Left renal cortex interstitium (tissue), 4 donors: ENCODE measurements at places on chromosomes 16 and 17.

- DNase-seq: no peak
These were observed 22.8 kb downstream of the ATP6V0D1 start for GRCh38 chr16:67458121-67458641.

- no peak for DNase-seq
These were observed 439.5 kb downstream of the WWOX start for GRCh38 chr16:78538919-78539318.

- DNase-seq: no peak
These were observed 97.1 kb downstream of the CPPED1 start for GRCh38 chr16:12706628-12707027.

- DNase-seq: no peak
These were observed 527.7 kb upstream of the SOX9 start for GRCh38 chr17:71593078-71593477.

DNA sequence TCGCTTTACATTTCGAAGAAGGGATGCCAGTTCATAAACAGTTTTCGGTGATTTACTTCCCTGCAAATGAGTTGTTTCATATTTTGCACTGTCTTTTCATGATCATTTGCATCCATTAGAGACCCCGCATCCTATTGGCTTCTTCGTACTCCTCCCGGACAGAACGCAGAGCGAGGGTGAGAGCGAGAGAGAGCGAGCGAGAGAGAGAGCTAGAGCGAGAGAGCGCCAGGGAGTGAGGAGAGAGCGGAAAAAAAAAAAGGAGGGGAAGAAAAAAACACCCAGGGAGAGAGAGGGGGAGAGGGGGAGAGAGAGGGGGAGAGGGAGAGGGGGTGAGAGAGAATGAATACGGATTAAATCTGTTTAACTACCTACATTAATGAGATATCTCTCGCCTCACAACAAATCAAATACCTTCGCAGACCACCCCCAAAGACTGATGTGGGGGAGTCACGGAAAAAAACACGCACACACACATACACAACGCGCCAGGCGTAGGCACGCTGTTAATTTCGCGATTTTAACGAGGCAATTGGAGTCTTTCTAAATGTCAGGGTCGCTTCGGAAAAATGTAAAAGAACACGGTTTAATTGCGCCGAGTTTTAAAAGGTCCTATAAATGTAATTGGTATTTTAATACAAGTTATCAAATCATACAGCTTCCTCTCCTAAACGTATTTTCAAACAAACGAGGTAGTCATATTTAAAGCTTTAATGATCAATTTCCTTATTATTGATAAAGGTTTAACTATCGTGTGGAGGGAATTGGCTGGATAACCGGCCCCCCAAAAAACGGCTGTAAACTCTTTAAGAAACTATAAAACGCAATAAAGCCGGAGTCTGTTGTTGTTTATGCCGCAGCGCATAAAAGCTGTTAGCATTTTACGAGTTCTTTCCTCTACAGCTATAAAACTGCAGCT lies at the start of gene HOXB8:
HOXB8 (minus strand) TSS at position 246 of the 916 bp plus-strand sequence. CDS start 588 bp downstream, outside the sequence.
- peak; percentile 75 for DNase-seq

- DNase-seq: peak; percentile 0
These were observed 514 bp downstream of the UBFD1 start for GRCh38 chr16:23557779-23558702.

GRCh38 chr16:4706871-4707270 lies 13.5 kb downstream of the NUDT16L1 start:
- DNase-seq: no peak

GRCh38 chr17:45792995-45793755 lies 9.1 kb downstream of the CRHR1 start:
- no peak for DNase-seq

DNA sequence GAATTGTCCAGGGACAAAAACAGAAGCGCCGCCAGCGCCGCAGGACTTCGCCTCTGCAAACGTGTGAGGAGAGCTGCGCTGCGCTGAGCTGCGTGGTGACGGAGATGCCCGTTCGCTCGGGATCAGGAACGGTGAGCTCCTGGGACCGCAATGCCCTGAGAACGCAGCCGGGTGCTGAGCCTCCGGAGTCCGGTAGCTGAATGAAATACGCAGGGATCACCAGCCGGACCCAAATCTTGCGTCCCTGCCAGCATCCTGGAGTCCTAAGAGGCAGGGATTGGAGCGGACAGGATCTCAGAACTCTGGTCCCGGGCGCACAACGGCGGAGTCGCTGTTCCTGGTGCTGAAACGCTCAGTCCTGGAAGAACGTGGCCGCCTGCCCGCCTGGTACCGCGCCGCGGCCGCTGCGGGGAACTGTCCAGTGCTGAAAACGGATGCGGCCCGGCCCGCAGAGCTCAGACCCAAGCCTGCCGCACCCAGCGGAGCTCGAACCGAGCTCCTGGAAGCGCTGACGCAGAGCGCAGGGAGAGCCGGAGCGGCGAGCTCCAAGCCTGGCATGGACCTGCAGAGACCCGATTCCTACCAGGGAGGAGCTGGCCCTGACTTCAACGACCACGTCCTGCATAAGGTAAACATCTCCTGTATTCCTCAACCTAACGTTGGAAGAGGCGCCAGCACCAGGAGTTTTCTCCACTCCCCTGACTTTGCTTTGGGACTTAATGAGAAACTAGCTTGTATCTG lies 41.5 kb downstream of the CD300LF start:
- DNase-seq: peak; percentile 89

GRCh38 chr17:57439651-57440050 lies 183.3 kb downstream of the MSI2 start:
- DNase-seq: no peak

DNA sequence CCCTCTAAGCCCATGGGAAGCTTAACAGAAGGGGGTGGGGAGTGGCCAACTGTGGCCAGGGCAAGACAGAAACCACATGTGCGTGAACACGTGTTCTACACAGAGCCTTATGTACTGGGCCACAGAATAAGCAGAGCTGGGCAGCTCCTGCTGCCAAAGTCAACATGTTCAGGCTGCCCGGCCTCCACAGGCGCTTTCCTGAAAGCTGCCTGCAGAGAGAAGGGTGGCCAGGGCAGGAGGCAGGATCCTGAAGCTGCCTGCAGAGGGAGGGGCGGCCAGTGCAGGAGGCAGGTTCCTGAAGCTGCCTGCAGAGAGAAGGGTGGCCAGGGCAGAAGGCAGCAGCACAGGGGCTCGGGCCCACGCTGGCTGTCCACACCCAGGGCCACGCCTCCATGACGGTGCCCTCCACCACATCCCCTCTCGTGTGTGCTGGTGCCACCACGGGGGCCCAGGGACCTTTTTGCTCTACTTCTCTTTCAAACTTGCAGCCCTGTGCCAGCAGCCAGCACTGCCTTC lies 79.5 kb downstream of the ANKRD11 start:
- no peak for DNase-seq

- no peak for DNase-seq
These were observed 214.2 kb downstream of the RBFOX3 start for GRCh38 chr17:79396696-79397095.

DNA sequence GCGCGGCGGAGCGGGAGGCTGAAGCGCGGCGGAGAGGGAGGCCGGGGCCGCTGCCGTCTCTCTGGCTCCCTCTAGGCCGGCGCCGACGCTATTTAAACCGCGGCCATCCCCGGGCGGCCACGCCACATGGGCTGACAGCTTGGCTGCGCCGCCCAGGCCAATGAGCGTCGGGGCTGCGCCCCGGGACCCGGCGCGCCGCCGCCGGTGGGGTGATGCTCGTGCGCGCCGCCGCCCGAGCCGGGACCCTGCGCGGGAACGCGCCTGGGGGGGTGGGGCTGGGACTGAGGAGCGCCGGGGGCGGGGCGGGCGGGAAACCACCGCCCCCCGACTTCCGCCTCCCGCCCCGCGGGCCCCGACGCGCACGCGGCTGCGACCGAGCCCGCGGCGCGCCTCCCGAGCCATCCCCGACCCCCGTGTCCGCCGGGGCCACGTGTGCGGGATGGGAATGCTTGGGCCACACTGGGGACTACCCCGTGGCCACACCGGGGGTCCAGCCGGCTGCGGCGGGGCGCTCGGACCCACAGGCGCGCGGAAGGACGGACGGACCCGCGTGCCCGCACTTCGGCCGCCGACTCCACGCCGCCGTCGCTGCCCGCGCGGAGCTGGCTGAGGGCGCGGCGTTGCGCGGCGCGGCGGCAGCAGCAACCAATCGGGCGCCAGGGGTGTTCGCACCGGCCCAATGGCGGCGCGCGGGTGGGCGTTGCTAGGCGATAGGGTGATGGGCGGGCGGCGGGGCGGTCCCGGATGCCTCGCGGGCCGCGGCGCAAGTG lies at the start of gene FASN:
FASN (minus strand) TSS at position 68 of the 770 bp plus-strand sequence. CDS start 1,791 bp downstream, outside the sequence.
- DNase-seq: peak; percentile 88

DNA sequence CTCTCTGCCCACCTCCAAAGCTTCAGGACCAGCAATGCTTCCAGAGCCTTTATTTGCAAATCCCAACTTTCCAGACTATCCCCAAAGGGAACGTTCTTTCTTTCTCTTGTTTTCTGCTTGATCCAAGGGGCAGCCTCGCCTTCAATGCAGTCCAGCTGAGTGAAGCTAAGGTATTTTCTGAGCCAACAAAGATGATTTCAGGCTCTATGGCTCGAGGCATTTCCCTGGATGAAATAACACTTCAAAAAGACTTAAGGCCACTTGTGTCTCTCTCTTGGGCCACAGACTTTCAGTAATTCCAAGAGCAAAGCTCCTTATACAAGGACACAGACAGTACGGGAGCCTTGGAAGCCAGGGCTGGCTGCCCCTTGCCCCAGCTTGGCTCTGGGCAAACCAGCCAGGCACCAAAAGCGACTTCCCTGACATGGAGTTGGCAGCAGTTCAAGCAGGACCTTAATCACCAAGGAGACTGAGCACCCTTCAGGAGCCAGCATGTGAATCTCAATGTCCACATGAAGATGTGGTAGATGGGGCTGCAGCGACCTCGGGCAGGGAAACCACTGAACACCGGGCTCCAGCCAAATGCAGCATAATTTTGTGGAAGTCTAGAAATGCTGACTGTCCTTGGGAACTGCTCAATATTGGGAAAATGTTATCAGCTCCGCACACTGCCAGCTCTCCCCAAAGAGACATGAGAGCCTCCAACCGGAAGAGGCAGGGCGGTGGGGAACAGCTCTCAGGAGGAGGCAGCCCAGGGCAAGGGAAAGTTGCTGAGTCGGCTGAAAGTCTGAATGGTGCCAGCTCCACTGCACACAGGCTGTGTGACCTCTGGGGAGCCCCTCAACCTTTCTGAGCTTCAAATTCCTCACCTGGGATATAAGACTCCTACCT lies 39.0 kb downstream of the TK2 start:
- DNase-seq: no peak

DNA sequence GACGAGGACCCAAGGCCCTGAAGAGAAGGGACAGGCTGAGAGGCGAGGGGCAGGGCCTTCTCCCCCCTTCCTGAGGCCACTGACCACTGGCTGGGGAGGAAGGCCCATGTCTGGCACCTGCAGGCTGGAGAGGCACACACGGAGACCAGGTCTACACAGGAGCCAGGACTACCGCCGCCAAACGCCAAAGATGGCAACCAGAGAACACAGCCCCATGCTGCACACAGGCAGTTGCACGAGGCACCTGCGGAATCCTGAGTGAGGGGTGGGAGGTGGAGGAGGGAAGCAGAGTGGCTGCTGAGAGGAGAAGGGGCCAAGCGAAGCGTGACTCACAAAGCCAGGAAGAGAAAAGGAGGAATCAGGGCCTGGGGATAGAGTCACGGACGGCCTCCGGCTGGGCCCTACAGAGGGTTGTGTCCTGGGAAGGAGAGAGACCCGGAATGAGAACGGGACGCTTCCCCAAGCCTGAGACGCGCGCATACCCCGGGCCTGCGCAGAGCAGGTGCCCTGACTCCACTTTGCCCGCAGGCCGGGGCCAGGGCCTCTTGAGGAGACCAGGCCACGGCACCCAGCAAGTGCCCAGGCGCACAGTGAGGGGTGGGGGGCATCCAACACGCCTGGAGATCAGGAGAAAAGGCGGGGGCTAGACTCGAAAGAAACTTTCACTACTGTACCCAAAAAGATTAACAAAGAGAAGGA lies 28.7 kb upstream of the C16orf95 start:
- DNase-seq: peak; percentile 14

DNA sequence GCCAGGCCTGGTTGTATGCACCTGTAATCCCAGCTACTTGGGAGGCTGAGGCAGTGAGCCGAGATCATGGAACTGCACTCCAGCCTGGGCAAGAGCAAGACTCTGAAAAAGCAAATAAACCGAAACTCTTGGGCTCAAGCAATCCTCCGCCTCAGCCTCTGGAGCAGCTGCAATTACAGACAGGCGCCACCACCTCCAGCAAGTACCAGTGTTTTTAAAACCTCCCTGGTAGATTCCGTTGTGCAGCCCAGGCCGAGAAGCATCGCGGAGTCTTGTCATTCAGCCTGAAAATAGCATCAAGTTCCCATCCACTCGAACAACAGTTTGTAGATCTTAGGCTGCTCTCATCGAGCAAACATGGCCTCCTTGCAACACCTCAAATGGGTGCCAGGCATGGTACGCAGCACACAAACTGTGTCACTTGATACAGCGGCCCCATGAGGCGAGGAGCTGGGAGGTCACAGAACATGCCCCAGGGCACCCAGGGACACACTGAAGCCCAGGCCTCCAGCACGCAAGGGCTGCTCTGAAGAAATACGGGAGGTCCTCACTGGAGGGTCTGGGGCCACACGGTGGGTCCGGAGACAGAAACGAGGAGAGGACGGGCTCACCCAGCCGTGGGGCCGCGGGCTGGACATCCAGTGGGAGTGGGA lies 18.1 kb downstream of the TMC6 start:
- DNase-seq: no peak

DNA sequence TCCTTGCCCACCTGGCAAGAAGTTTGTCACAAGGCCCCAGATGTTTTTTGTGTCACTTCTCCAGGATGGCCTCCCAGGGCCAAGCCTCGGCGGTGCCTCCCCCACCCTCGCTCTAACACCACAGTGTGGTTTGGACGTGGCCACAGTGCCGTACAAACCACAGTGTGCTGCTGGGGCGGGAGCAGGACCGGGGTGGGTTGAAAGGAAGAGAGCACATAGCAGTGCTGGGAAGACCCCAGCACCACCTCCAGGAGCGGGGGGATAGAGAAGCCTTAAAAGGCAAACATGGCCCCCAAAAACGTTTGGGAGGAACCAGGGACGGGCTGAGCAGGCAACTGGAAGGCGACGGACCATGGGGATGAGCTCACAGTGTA lies 5.0 kb upstream of the BCL6B start:
- DNase-seq: no peak

DNA sequence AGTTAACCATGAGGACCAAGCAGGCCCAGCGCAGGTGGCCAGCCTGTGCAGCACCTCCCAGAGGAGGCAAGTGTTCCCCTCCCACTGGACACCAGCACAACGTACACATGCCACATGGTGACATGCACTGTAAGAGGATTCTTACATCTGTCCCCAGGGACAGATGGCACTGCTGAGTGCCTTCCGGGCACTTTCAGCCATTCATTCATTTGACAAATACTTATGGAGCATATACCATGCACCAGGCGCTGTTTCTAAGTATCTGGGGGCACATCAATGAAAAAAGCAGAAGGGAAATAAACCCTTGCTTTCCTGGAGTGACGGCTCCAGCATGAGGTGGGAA lies 79.6 kb downstream of the GAS7 start:
- DNase-seq: no peak
